ENCODE measurements at places on chromosomes 2 and 18. TPM values are rescaled to one million over a fixed set of nuclear protein-coding genes. Genes with fewer than 3 reads are reported as not detected.

The ALLC gene
- not detected for total RNA-seq

The ABHD1 gene
- total RNA-seq = not detected

The RAB11FIP5 gene
- total RNA-seq = 43.6 TPM

The SERPINB2 gene
- total RNA-seq = 3.3 TPM

The ZSCAN30 gene
- total RNA-seq = 16.8 TPM

The HOXD12 gene
- not detected for total RNA-seq

The HJURP gene
- total RNA-seq = 6.5 TPM

The DAPL1 gene
- not detected for total RNA-seq

The CRYGC gene
- not detected for total RNA-seq

The ZSWIM2 gene
- total RNA-seq = not detected

The IL1F10 gene
- not detected for total RNA-seq

The POTEJ gene
- not detected for total RNA-seq

The GPR39 gene
- total RNA-seq = 13.8 TPM

The SGPP2 gene
- total RNA-seq = 29.1 TPM

The STPG4 gene
- total RNA-seq = not detected

DNA sequence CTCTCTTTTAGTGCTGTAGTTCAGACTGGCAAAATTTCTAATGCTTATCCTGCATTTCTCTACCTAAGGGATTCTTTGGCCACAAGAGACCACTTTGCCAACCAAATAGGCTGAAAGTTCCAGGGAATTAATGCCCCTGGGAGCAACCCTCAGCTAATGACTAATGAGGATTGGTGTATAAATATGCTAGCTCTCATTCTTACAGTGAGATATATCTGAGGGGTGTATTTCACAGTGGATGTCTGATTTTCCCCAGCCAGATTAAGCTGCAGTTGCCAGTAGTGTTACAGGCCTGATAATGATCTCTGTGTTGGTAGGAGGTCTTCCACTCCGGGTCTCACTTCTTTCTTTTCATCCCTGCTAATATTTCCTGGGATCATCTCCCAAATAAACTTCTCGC, 90.4 kb downstream of the GULP1 start:
- DNase-seq = no peak

DNA sequence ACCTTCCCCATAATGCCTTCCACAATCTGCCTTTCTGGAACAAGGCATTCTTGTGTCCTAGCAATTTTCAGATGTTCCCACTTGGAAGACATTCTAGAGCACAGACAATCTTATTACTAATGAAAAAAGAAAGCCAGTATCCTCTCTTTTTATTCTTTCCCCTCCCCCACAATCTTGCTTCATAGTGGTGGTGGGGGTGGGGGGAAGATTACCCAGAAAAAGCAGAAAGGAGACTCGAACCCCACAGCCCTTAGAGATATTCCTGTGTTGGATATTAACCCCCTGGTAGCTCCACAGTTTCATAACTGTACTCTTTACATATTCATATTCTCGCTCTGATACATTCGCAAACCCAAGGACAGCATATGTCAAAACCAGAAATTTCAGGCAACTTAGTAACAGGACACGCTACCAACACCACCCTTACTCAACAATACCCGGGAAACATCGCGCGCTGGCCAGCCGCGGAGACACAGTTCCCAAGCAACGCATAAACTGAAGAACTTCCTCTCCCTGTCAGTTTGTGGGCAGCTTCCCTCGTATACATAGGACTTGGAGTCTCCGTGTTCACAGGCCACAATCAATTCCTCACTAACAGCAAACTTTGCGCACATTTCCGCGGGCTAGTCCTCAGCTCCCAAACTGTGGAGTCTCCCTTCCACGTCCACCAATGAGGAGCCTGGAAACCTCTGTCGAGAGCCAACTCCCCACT, 793 bp downstream of the NR4A2 start:
- no peak for DNase-seq

DNA sequence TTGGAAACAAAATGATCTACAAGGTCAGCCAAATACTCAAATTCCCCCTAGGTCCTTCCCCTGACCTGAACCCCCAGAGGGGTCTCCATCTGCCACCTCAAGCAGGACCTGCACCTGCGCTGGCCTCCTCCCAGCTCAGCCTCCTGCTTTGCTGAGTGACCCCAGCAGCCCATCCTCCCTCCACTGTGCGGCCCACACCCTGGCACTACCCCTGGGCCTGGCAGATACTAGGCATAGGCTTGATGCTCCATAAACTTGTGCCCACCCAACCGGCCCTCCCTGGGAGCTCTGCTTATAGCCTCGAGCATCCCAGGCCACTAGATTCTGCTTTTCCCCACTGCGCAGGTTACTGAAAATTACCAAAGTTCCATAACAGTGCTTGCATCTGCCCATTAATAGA, 156.2 kb downstream of the HDAC4 start:
- DNase-seq = no peak

- DNase-seq = no peak
Observed at GRCh38 chr18:80034852-80035406, 695 bp downstream of the RBFA start.

DNA sequence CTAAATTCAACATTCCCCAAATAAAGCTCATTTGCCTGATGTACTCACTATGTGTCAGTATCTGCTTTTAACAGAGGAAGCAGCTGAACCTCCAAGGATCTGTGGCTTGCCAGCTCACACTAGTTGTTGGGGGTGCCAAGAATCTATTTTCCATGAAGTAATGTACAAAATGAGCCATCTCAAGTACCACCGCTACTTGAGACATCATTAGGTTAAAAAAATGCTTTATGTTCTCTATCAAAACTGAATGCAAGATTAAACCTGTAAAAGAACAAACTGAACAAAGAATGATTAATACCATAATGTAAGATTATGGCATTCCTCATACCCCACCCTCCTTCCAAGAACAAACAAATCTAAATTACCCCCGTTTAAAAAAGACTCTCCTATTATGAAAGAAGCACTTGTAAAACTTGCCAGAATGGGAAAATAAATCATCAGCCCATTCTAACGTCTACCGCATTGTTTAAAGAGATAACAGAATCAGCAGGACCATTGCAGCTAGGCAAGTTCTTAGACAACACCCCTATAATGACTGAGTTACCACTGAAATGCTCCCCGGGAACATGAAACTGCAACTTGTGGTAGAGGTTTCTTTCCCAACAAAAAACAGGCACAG, 471.6 kb downstream of the DLGAP1 start:
- no peak for DNase-seq

DNA sequence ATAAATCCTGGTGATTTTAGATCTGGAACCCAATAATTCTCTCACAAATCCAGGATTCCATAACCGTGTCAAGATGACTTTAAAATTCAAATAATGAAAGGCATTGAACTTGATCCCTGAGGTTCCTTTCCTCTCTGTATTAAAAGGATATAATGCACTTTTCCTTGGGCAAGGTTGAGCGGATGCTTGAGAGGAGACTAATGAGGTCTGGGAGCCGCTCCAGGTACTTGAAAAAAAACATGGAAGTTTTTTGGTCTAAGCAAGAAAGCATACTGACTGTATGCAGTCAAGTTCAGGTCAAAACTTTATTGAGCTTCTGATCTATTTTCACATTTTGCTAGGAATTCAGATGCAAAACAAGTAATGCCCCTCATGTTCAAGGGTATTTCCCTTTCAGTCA, 318.5 kb downstream of the RAD51AP2 start:
- no peak for DNase-seq

GRCh38 chr2:122182616-122183355, 427.3 kb downstream of the TSN start:
- no peak for DNase-seq

GRCh38 chr2:64914735-64915509, 74.3 kb upstream of the SLC1A4 start:
- no peak for DNase-seq

GRCh38 chr2:175010848-175011254, 5.7 kb upstream of the CHN1 start:
- DNase-seq = no peak

DNA sequence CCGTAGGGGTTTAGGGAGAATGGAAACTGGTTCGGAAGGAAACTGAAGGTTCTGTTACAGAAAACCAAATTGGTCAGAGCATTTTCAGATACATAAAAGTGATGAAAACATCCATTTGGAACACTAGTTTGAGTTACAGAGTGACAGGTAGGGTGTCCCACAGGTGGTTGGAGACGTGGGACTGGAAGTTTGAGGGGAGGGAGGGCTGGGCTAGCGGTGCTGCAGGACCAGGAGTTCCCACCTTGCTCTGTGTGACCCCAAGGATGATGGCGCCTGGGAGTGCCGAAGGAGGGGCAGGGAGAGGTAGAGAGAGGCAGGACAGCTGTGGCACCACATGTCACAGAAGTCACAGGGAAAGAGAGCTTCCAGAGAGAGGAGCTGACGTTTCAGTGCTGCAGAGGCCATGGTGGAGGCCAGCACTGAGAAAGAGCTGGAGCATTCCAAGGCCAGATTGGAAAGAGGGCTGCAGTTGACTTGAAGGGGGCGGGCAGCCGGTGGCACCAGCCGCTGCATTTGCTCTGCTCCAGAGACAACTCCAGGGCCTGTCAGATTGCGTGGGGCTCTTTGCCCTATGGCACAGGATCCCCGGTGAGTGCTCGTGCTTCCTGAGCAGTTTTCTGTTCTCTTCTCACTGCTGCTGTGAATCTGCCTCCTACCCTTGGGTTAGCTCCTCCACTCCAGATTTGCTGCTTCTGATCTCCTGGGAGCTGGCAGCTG, 56.2 kb upstream of the FOSL2 start:
- no peak for DNase-seq

- DNase-seq = no peak
Observed at GRCh38 chr2:58539973-58540372, 298.8 kb upstream of the FANCL start.

DNA sequence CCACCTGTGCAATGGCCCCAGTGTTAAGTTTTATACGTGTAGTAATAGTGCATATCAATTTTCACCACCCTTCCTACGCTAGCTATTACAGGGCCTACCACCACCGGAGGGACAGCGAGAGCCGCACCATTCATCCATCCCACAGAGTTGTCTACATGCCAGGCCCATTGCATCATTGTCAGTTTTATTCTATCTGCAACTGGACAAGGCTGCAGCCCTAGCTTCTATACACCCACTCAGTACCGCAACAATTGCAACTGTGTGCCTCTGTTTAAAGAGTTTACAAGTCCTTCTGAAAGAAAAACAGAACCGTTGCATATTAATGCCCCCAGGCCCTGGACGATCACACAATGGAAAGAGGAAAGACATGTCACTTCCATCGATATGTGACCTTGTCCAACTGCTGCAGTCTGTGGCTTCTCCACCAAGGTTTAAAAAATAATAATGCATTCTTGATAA, 58.6 kb downstream of the ZEB2 start:
- no peak for DNase-seq
